Activated CD4-positive, alpha-beta T cell treated with anti-CD3 and anti-CD28 coated beads, Interleukin-2, amount 50 U/mL, for 4 hours (primary cell): ENCODE measurements at places on chromosomes 4 and X.

- DNase-seq = no peak
Observed at GRCh38 chrX:104400387-104400786, 145.7 kb upstream of the ESX1 start.

DNA sequence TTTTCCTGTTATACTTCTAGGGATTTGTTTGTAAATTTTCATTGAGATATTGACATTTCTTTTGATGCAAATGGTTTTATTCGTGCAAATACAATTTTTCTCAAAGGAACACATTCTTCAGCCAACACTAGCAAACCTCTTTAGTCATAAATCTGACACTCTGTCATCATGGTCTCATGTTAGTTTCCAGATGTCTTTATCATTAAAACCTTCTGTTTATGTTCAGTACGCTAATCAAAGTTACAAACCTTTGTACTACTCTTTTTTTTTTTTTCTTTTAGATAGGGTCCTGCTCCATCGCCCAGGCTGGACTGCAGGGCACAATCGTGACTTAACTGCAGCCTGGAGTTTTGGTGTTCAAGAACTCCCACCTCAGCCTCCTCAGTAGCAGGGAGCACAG lies 7.1 kb downstream of the SLC25A31 start:
- no peak for DNase-seq

DNA sequence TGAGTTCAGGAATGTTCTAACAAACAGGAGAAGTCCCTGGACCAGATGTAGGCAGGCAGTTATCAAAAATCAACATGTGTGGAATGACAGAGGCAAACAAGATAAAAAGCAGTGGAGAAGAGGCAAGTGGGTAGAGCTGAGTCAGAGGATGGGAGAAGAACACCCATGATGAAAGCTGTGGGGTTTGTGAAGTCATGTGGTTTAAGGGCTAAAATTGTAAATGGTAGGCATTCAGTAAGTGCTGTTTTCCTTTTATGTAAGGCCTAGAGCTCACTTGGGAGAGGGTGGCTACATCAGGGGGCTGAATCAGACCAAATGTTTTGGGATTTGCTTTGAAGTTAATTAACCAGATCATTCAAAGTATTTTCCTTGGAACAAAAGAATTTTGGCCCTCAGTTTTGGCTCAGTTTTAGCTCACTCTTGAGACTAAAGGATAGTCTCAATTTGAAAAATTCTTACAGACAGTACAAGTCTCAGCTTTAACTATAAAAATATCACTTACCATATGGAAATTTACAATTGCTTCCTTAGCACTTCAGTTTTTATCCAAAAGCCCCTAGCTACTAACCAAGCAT lies 114.5 kb upstream of the PCDH7 start:
- DNase-seq = no peak

- DNase-seq = no peak
Observed at GRCh38 chr4:164056426-164057142, 562.1 kb downstream of the TMA16 start.

- DNase-seq = no peak
Observed at GRCh38 chrX:13194291-13195103, 125.4 kb downstream of the ATXN3L start.

GRCh38 chrX:115364670-115365069 lies 75.2 kb downstream of the LUZP4 start:
- no peak for DNase-seq

DNA sequence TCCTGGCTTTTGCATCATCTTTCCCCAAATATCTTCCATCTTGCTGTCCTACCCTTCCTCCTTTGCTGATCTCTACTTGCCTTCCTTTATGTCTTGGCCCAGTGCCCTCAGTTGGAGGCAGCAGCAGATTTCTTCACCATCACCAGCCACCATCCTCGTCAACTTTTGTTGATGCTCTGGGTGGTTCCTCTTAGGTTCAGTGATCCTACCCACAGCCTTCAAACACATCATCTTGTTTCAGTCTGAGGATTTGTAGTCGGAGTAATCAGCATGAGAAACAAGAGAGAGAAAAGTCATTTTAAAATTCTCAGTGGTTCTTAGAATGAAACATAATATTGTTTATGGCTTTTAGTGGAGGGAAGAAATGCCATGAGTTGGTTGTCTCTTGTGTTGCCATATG lies 65.8 kb downstream of the FTHL17 start:
- DNase-seq = no peak

DNA sequence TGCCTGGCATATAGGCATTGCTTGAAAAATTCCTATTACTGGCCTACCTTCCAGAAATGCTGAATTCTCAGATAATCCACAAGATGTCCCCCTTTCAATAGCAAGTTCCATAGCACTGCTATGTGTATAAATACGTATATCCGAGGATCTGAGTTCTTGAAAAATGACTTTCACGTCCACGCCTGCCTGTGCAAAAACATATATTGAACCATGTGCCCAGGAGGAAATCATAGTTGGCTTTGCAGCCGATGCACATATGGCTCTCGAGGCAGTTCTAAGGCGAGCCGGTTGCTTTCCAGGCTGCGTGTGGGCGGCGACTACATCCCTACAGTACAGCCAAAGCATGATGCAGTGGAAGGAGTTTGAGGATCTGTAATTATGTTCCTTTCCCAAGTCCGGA lies 55.4 kb upstream of the ESX1 start:
- DNase-seq = no peak

- DNase-seq = no peak
Observed at GRCh38 chr4:168164915-168165548, 72.7 kb downstream of the ANXA10 start.

- DNase-seq = no peak
Observed at GRCh38 chr4:123412091-123412505, 15.5 kb downstream of the SPRY1 start.

DNA sequence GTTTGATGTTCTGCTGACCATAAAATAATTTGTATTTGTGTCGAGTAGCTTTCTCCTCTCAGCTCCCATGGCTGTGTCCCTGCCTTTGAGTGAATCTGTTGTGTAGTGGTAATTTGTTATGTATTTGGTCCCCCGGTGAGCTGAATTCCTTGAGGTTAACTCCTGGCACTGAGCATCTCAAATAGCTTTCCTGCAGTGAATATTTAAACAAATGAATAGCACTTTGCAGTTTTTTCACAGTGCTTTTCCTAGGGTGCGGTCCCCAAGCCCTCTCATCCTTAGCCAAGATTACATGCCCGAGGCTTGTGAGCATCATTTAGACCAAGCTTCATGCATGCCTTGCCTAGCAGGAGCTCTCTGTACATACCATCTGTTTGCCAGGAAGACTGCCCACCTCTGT lies 74.2 kb downstream of the CLDN34 start:
- no peak for DNase-seq

- DNase-seq = no peak
Observed at GRCh38 chrX:123303429-123303828, 119.4 kb downstream of the GRIA3 start.

DNA sequence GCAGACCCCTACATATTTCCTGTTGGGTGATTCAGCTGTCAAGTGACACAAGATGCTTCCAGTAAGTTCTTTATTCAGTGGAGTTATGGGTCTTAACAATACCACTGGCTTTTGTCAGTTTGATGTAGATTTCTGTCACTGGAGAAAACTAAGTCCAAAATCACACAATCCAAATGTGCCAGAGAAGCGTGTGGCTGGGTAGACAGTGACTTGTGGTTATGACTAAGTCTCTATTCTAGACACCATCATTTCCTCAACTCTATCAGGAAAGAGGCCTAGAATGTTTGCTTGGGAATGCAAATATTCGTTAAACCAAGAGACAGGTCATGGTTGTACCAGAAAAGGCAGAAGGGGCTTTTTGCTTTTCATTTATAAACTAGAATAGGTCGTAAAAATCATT lies 54.4 kb upstream of the HS3ST1 start:
- DNase-seq = no peak

DNA sequence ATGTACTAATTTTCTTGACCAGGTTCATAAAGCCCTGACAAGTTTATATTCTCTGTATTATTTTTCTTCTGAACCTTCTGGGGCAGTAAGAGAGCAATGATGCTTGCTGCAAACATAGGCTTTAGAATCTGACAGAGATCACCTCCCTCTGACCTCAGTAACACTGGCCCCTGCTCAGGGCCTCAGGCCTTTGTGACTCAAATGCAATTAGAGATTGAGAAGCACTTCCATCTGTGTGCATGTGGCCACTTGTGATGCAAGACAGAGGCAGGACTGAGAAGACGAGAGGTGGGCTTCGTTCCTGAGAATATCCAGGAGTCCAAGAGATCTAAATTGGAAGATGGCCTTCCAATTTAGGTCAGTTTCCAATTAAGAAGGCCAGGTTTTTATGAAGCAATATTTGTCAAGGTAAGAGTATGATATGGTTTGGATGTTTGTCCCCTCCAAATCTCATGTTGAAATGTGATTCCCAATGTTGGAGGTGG lies 82.8 kb upstream of the VEGFC start:
- DNase-seq = no peak

- DNase-seq = no peak
Observed at GRCh38 chrX:140342410-140342809, 162.5 kb downstream of the SOX3 start.

- no peak for DNase-seq
Observed at GRCh38 chr4:23320931-23321587, 568.8 kb downstream of the PPARGC1A start.

DNA sequence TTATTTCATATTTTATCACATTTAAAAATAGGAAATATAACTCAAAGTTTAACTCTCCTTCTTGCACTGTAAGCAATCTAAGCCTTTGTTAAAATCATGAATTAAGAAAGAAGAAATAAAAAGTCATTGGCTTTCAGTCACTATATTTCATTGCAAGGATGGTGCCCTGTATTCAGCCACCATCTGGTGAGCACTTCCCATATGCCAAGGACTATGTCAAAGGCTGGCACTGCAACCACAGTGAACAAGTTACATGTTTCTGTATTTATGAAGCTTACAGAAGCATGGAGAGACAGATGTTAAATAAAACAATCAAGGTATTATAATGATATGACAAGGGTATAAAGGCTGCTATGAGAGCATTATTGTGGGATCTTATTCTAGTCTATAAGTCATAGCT lies 68.6 kb downstream of the PRKG2 start:
- no peak for DNase-seq

- no peak for DNase-seq
Observed at GRCh38 chr4:168063031-168063430, 29.3 kb upstream of the ANXA10 start.

- peak; percentile 2 for DNase-seq
Observed at GRCh38 chrX:3815896-3816664, 102.6 kb upstream of the PRKX start.

- peak; percentile 95 for DNase-seq
Observed at GRCh38 chr4:56977321-56978012, at the start of gene NOA1. Gene NOA1 (minus strand): TSS chr4:56977606. CDS start chr4:56977585, 21 bp downstream.

DNA sequence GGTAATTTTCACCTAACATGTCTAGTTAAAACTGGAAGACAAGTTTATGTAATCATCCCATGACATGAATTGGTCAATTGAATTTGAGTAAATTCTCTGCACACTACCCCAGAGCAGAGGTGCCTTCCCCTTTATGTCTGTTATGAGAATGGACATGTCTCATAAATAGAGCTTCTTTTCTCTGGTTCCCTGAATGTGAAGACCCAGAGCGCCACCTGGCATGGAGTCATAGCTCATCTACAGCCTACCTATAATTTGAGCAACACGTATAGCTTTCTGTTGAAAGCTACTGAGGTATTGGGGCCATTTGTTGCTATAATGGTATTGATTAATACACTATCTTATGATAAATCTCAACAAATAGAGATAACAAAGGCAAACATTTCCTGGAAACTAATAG lies 626.5 kb upstream of the GALNTL6 start:
- DNase-seq = no peak

GRCh38 chrX:129188231-129188630 lies 335.1 kb downstream of the SMARCA1 start:
- no peak for DNase-seq

DNA sequence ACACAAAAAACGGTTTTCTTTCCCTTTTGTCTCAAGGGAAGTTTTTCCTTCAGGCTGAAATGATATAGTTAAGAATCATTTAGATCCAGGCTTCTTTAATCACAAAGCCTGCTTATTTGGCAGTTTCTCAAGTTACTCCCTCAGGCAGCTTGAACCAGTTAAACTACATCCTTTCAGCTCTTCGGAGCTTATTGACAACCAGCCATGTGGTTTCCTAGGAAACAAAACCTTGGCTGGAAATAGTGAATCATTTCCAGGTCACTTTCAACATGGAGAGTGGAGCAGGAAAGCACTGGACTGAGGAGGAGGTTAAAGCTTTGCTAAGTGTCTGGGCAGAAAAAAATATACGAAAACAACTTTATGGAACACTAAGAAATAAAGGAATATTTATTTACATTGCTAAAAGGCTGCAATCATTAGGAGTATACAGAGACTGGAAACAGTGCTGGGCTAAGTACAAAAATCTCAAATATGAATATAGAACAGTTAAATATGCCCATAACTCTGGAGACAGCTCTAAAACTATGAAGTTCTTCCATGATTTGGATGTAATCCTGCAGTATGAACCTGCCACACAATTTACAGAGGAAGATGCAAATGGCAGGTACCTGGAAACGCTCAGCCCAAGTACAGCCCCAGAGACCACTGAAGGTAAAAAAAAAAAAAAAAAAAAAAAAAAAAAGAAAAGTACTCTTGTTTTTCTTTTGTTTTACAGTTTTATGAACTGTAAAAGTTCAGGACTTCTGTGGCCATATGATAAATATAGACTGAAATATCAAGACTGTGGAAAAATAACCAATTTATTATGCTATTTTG lies 23.2 kb upstream of the AASDH start:
- no peak for DNase-seq

- DNase-seq = no peak
Observed at GRCh38 chr4:36026348-36026880, 217.9 kb downstream of the ARAP2 start.

- DNase-seq = no peak
Observed at GRCh38 chrX:46727441-46727840, 31.5 kb downstream of the SLC9A7 start.

DNA sequence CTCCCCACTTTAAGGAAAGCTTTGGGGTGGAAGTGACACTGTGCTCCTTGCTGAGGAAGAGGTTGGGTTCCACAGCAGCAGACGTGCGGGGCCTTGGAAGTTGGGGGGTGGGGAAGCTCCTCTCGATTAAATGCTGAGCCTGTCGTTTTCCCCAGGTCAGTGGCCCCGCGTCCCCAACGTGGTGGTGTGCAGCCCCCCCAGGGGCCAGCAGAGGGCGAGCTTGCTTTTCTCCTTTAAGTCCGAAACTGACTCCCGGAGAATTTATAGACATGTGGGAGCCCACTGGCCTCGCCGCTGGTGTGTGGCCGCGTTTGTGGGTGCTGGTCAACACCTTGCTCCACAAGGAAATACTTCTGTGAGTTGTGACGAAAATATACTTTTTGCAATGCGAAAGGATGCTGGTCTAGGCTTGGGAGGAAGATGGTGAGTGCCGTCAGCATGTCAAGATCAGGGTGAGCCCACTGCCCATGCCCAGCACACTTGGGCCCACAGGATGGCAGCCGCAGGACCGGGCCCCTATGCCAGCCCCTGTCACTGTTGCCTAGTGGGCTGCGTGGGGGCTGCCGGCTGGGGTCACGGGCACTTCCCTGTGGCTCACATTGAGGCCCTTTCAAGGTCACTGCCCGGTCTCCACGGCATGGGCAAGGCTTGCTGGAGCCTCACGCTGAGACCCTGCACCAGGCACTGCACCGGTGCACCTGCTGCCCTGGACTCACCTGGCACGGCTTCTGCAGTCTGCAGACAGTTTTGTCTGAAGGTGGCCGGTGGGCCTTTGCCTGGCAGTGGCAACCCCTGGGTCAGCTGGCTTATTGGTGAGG lies 9.4 kb downstream of the UVSSA start:
- DNase-seq = peak; percentile 36
